CD4-positive, alpha-beta T cell treated with Interleukin-17A for 4 hours (primary cell): ENCODE measurements at places on chromosomes 6 and 20.

DNA sequence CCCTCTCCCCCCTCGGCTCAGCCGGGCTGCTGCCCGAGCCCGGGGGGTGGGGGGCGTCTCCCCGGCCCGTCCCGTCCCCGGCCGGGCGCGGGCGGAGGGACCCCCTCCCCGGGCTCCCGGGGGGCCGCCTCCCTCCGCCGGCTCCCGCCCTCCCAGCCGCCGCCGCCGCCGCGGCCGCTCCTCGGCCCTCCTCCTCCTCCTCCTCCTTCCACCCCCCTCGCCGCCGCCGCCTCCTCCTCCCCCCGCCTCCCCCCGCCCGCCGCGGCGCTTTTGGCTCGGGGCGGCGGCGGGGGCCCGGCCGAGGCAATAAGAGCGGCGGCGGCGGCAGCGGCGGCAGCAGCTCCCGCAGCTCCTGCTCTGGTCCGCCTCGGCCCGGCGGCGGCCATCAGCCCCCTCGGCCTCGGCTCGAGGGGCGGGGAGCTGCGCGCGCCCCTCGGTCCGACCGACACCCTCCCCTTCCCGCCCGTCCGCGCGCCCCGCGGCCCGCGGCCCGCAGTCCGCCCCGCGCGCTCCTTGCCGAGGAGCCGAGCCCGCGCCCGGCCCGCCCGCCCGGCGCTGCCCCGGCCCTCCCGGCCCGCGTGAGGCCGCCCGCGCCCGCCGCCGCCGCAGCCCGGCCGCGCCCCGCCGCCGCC lies 38.7 kb downstream of the GNAS start:
- DNase-seq = peak; percentile 87

GRCh38 chr20:9286501-9287461 lies 217.9 kb downstream of the PLCB4 start:
- no peak for DNase-seq

DNA sequence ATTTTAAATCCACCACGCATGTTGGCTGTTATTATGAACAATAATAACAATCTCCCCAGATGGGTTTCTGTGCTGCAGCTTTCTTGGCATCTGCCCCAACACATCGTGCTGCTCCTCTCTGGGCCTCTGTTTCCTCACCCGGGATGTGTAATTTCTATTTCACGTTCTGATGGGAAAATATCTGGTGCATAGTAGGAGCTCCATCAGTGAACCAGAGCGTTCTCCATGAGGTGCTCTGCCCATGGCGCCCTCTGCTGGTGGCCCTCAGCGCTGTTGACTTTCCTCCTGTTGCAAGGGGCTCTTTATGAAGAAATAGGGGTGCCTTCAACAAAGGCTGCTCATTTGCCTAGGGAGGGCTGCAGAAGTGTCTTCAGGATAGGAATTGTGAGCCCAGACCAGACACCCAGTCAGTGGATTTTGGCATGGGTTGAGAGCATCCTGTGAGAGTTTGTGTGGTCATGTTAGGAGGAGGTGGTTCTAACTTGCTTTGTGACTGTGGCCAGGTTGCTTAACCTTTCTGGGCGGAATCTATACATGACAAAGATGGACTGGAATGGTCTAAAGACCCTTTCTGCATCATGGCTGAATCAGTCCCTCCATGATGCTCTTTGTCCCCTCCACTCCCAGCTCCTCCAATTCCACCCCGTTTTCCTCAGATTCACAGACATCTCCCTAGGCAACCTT lies 8.1 kb downstream of the SCRT2 start:
- DNase-seq = peak; percentile 67

DNA sequence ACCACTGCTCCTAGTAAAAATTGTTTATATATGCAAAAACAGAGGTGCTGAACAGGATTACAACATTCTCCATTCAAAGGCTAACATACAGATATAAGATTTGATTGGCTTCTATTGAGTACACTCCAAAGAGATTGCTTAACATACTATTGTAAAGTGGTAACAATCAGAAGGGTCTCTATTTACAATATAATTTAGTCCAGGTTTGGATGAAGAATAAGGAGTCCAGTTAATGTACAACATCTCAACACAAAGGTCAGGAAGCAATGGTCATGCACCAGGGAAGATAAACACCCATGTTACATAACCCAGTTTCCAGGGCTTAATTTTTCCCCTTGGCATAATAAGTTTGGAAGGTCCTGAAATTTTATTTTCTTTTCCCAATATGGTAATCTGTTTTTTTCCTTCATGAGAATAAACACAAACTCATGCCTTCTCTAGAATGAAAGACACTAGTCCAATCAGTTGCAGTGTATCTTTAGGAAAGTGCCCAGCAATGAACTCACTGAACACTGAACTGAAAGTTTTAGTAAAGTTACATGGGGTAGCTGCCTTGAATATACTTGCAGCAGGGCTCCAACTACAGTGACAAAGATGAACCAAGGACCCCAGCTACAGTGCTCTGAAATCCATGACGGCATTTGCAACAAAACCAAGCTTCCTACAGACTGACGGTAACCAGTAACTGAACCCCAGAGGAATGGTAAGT lies 255.3 kb upstream of the GJE1 start:
- DNase-seq = no peak

DNA sequence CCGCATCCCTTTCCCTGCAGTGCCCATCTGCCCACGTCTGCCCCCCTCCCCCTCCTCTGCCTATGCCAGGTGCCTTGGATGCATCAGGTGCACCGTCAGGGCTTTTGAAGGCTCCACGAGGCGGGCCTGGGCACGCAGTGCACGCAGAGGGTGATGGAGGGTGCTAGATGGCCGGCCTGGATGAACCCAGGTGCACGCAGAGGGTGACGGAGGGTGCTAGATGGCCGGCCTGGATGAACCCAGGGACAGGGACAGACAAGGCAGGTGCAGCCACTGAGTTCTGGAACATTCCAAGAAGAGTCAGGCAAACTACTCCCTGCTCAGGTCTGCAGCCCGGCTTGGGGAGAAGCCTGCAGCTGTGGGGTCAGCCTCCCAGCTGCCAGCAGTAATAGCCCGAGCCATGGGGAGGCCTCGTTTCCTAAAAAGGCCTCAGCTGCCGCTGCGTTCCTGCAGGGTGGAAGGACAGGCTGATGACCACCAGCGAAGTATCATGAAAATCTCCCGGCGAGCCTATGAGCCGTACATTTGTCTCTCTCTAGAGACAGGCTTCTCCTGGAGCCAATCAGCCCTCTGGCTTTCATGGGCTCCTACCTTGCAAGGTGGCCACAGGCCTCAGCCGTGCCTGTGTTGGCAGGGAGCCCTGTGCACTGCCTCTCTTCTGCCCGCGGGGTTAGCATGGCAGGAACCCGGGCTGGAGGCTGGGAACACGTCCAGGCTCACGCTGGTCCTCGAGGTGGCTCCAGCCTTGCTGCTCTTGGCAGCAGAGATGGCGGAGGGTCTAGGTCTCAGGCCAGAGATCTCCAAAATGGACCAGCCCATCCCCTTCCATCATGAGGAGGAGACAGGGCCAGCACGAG lies 29.6 kb downstream of the NTSR1 start:
- no peak for DNase-seq

- no peak for DNase-seq
These were observed 80.0 kb upstream of the FRMD1 start for GRCh38 chr6:168158980-168159349.

GRCh38 chr6:55636406-55637102 lies 57.6 kb upstream of the HMGCLL1 start:
- DNase-seq = no peak

DNA sequence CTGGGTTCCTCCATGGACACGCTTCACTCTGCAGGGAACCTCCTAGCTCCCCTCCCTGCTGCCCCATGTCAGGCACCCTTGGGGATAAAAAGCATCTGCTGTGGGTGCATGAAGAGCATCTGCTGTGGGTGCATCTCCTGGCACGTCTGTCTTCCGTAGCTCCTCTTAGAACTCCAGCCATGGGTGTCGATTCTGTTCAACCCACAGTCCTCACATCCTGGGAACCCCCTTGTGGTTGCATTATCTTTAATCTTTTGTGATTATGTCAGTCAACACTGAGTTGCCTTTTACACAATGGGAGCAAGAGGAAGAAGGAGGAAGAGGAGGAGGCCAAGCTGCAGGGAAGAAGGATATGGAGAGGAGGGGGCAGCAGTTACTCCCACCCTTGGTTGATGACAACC lies 24.1 kb upstream of the CCR6 start:
- no peak for DNase-seq

DNA sequence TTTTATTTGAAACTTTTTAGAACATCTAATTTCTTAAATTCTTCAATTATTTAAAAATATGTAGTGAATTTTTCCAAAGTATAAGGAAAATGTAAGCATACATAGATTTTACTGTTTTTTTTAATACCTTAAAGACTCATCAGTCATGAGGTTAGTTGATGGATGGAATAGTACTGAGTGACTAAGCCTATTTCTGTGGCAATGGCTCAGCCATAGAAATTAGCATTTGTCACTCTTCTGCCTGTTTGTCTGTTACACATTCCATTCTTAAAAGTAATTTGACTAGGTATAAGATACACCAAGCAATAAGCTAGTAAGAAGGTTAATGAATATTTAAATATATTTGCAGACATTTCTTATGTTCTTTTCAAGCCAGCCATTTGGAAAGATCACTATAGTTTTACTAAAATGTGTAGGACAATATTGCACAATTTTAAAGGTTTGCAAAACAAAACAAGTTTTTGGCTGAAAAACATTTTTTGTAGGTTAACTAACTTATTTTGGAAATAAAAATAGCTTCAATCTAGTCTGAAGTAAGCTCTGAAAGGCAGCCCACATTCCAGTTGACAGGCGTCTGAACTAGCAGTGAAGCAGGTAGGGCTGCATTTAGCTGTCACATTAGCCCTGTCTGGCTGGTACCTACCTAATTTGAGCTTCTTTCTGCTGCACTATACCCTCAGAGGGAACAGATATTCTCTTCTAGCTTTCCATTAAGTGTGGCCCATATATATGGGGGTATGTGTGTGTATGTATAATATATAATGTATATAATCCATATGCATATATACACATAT lies 385.7 kb downstream of the GRIK2 start:
- DNase-seq = no peak

- DNase-seq = no peak
These were observed 277.5 kb downstream of the PTPRK start for GRCh38 chr6:128242765-128243403.

GRCh38 chr6:82246370-82246769 lies 1.2 kb downstream of the IBTK start:
- peak; percentile 11 for DNase-seq

- DNase-seq = no peak
These were observed 160.0 kb downstream of the HACE1 start for GRCh38 chr6:104699593-104700329.

DNA sequence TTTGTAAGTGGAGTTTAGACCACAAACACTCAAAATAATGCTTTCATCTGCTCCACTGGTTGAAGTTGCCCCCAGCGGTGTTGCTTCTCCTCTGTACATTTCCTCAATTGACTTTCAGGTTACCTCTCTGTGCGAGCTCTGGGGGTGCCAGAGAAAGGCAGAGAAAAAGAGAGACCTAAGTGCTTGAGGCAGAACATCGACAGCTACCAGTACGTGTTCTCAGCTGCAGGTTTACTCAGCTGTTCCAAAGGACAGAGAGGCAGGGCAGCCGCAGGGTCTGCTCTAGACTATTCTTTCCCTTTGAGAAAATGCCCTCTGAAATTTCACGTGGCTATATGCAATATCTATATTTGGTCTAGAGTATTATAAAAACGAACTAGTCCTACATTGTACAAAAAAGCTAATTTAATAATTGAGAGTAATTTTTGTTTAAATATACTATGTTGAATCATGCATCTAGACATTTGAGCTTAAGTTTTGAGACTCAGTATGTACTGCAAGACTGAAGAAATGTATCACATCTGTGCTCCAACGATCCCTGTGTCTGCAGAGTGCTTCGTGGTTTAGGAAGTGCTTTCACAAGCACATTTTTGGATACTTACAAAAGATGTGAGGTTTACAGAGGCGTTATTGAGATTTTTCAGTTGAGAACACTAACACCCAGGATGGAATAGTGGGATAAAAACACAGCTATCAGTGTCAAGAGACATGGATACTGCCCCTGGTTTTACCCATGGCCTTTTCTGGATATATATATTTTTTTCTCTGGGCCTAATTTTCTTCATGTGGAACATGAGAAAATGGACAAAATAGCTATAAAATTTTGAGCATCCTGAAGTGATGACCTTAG lies 453.6 kb upstream of the FLRT3 start:
- no peak for DNase-seq

- DNase-seq = no peak
These were observed 104.7 kb upstream of the IFNGR1 start for GRCh38 chr6:137323860-137324259.

GRCh38 chr6:125552819-125553218 lies 196.6 kb upstream of the HEY2 start:
- no peak for DNase-seq

- no peak for DNase-seq
These were observed 48.9 kb upstream of the EPHA7 start for GRCh38 chr6:93468291-93468690.

DNA sequence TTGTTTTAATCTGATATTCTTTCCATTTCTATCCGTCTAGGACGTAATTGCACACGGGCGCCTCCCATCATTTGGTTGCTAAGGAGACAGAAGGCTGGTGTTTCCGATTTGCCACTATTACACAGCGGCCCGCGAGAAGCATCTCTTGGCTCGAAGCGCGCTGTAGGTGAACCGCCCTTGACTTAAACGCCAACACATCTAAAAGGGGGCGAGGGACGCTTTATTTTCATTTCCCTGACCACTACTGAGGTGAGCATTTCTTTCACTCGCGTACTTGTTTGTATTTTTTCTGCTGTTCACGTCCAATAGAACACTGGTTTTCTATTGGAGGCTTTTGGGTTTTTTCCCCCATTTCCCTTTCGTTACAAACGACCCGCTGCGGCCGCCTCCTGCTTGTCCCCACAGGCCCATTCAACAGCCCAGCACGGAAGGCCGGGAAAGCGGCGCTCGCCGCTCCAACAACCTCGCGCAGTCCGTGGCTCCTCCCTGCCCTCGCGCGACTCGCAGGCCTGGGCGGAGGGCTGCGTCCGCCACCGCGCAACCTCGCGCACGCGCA lies 505 bp upstream of the WRNIP1 start:
- DNase-seq = peak; percentile 70

GRCh38 chr20:1945134-1945618 lies 48.7 kb downstream of the PDYN start:
- no peak for DNase-seq

- no peak for DNase-seq
These were observed 401.9 kb downstream of the THBS2 start for GRCh38 chr6:168851460-168852375.

DNA sequence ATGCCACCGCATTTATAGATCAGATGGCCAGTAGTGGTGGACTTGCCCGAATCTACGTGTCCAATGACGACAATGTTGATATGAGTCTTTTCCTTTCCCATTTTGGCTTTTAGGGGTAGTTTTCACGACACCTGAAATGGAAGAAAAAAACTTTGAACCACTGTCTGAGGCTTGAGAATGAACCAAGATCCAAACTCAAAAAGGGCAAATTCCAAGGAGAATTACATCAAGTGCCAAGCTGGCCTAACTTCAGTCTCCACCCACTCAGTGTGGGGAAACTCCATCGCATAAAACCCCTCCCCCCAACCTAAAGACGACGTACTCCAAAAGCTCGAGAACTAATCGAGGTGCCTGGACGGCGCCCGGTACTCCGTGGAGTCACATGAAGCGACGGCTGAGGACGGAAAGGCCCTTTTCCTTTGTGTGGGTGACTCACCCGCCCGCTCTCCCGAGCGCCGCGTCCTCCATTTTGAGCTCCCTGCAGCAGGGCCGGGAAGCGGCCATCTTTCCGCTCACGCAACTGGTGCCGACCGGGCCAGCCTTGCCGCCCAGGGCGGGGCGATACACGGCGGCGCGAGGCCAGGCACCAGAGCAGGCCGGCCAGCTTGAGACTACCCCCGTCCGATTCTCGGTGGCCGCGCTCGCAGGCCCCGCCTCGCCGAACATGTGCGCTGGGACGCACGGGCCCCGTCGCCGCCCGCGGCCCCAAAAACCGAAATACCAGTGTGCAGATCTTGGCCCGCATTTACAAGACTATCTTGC lies 725 bp downstream of the EEF1A1 start:
- peak; percentile 85 for DNase-seq
